CD4-positive, alpha-beta T cell treated with Interleukin-1 beta for 1 hour (primary cell): ENCODE measurements at places on chromosomes 4 and X.

- no peak for DNase-seq
Measured at GRCh38 chr4:148204892-148205291, 237.3 kb downstream of the NR3C2 start.

DNA sequence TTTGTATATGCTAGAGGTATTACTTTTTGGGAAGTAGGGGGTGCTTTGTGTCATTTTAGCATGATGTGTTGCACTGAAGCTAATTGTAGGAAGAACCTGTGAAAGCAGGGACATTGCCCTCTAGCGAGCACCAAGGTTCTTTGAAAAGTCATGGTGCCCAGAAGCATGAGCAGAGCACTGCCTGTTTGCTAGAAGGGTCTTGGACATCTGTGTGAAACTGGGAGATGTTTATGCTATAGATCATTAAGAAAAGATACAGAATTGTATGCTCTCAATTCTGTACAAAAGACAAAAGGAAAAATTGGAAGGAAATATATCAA lies 14.7 kb downstream of the GRPR start:
- no peak for DNase-seq

GRCh38 chrX:2410279-2411020 lies 90.3 kb downstream of the DHRSX start:
- DNase-seq = no peak

GRCh38 chrX:45761920-45762319 lies 561.2 kb upstream of the DIPK2B start:
- no peak for DNase-seq

DNA sequence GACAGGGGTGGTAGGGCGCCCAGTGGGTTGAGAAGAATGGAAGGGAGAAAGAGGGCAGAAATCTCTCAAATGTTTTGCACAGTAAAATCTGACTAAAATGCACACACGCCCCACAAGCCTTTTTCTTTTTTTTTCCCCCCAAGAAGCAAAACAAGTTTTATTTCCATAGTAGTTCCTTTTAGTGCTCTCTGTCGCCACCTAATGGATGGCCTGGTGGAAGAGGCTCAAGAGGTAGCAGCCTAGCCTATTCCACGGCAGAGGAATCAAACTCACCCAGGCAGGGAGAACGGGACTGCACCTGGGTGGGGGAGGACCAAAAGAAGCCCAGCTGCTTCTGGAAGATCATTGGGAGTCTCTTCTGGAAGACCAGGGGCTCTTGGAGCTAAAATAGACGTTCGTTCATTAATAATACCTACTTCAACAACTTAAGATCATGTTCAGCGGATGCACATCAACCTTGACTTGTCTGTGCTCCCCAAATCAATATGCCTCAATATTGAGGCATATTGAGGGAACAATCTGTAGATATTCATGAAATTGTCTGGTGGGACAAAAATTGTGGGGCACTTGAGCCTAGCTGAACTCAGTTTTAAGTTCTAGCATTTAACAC lies 31.6 kb upstream of the IRAK1 start:
- peak; percentile 60 for DNase-seq

DNA sequence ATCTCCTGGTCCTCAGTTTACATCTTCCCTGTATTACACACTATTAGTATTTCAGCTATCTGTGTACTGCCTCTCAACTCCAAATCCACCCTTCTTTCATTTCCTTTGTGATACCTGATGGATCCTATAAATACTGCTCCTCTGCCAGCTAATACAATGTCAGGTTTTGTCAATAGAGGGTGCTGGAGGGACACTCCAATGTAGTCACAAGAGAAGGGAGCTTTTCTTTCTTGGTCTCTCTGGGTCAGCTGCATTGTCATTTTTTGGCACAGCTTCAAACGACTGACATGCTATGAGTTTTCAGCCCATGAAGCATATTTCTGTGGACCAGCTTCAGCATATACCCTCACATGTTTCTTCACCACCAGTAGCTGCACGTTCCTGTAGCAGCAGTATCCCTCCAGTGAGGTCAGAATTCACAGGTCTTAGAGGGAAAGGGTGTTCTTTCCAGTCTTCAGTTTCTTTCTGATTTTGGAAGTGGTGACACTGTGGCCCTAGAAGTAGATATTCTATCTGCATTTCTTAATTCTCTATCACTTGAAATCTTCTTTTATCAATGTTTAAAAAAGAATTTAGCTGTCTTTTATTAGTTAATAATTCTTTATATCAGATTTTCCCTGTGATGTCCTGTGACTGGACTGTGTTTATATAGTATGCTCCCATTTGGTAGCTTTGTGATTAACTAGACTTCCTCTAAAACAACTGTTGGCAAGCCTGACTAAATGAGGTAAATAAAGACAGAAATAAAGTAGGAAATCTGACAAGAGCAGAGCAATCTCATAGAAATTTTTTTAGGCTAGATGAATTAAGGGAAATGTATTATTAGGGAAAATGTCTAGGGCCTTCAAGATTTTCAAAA lies 60.6 kb downstream of the GABRA2 start:
- DNase-seq = no peak

DNA sequence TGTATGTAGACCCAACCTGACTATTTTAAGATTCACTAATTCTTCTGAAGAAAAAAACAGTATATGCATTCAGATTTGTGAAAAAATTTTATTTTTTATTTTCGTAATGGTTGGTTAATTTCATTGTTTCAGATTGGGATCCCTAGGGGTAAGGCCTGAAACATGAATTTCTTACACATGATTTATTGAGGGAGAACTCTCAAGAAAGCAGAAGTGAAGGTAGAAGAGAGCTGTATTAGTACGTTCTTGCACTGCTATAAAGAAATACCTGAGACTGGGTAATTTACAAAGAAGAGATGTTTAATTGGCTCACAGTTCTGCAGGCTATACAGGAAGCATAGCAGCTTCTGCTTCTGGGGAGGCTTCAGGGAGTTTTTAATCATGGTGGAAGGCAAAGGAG lies 611.9 kb upstream of the TECRL start:
- DNase-seq = no peak

GRCh38 chrX:148161701-148162100 lies 180.6 kb downstream of the FMR1NB start:
- DNase-seq = no peak

DNA sequence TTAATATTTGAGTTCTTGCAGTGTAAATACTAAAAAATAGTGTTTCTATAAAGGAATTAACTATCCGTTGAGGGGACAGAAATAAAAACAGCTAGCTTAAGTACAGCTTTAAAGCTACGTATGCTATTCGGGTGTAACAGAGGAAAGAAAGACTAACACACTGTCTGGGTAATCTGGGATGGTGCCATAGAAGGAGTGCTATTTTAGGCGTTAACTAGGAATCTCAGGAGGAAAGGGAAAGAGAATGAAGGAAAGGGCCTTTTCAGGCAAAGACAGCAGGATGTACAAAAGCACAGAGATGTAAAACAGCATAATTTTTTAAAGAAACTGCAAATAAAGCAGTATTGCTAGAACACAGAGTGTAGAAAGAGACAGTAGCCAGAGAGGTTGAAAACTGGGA lies 161.8 kb downstream of the RAP1GDS1 start:
- no peak for DNase-seq

- no peak for DNase-seq
Measured at GRCh38 chr4:101258883-101259282, 88.4 kb downstream of the PPP3CA start.

DNA sequence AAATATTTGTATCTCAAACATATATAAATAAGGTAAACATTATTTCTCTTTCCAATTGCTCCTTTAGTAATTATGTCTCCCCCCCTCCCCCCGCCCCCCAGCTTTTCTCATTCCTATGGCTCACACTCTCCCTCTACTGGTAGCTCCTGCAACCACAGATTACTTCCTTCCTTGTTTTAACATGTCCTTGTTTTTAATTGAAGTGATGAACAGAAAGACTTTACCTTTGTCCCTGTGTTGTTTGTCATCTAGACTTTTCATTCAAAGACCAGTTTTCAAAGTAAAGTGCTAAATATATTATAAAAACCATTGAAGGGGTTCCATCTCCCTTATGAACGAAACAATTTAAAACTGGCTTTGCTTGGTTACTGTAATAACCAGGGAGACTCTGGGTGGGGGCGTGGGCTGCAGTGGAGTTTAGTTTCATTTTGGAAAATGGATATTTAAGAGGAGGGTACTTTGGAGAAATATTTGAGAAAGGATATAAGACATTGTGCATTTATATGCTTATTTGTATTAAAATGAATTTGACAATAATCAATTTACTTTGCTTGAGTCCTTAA lies 352.9 kb downstream of the RAPGEF2 start:
- DNase-seq = no peak

DNA sequence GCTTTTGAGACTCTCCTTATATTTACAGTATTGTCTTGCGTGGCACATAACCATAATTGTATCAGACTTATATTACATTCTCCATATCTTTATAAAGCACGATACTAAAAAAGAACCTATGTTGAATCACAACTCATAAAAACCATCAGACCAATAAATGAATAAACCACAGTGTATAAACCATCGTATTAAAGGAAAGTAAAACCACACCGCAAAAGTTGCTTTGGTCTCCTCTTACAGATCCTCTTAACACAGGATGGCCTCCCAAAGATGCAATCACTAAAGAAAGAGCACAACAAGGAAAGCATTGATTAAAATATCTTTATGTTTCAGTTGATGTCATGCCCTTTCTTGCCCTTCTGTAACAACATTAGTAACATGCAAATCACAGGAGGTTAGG lies 437.9 kb downstream of the AFF2 start:
- DNase-seq = no peak

DNA sequence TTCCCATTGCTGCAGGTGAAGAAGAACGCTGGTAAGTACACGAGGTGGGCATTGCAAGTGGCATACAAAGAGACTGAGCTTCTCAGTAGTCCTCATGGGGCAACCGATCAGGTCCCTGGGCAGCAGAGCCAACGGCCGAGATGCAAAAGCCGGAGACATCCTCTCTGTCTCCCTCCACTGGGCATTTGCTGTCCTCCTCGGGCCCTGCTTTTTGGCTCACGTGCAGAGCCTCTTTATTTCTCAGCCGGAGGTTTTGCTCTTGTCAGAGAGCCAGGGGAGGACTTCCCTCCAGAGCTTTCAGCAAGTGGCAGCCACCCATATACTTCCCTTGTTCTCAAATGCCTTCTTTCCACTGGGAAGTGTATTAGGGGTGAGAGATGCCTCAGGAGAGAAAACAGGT lies 18.0 kb downstream of the STARD8 start:
- peak; percentile 16 for DNase-seq

GRCh38 chr4:3612281-3612680 lies 80.1 kb upstream of the LRPAP1 start:
- DNase-seq = no peak

- DNase-seq = no peak
Measured at GRCh38 chr4:170198747-170199146, 109.0 kb upstream of the AADAT start.

GRCh38 chr4:177108708-177109107 lies 201.0 kb upstream of the NEIL3 start:
- no peak for DNase-seq

- DNase-seq = no peak
Measured at GRCh38 chrX:53544936-53545335, 110.8 kb upstream of the HSD17B10 start.

DNA sequence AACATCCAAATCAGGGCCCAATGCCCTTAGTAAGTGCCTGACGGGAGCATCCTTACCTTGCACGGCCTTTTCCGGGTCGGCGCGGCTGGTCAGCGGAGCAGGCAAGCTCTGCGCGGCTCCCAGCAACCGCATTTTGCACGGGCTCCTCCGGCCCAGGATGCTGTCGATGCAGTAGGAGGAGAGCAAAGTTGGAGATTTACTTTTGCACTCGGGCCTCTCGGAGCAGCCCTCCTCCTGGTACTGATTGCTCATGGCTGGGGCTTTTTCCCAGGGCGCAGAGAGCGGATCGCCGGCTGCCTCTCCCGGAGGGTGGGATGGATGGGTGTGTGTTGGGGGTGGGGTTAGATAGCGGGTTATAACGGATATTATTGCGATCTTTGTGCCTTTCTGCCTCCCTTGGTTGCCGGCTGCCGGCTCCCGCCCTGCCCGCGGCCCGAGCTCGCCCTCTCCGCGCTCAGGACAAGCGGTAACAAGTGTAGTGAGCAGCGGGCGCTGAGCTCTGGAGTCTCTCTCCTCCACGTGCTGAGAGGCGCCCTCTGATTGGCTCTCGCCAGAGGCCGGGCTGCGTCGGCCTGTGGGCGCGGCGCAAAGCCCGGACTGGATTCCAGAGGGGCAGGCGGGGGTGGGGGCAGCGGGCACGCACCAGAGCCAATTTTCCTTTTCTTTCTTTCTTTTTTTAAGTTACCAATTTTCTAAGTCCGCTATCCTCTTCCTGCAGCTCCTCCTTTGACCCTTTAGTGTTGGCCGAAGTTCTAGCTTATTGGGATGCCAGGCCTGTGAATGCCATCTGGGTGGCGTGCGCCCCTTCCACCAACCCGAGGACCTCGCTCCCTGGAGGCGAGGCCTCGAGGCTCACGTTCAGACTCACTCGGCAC lies at the start of gene ARX:
Gene ARX (minus strand): TSS at position 480 of the 875 bp plus-strand sequence. CDS start 228 bp downstream, at position 252.
- peak; percentile 15 for DNase-seq

GRCh38 chr4:139833151-139833910 lies 167.7 kb downstream of the MGST2 start:
- no peak for DNase-seq

DNA sequence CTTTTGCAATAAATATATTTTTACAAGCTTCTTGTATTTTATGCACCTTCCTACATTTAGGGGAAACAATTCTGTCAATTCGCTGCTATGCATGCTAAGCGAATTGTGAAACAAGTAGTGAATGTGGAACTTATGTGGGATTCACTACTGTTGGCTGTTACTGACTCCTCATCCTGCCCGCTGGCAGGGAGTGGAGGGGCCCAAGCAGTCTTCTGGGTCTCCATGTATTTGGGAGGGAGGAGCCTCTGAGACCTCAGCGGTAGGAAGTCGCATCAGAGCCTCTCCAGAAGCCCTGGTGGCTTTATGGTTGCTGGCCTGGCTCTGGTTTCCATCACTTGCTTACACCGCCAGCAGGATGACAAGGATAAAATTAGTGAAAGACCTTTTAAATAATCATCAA lies 3.7 kb upstream of the SETD7 start:
- peak; percentile 11 for DNase-seq

DNA sequence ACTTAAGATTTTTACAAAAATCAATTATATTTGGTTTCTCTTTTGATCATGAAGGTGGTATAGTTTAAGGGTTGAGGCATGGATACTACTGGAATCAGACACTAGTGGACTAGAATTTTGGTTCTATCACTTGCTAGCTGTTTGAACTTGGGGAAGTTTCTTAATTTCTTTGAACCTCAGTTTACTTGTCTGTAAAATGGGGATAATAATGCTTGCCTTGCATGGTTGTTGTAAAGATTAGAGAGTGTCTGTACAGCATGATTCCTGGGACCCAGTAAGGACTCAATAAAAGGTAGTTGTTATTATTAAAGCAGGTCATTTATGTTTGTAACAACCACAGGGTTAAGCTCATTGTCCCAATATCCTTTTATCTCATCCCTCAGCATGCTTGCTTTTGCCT lies 36.0 kb downstream of the TMEM164 start:
- DNase-seq = no peak

GRCh38 chr4:139736661-139737060 lies 71.0 kb downstream of the MGST2 start:
- DNase-seq = no peak
